ENCODE measurements at places on chromosomes 4 and X. TPM values are rescaled to one million over a fixed set of nuclear protein-coding genes. Genes with fewer than 3 reads are reported as not detected.

DNA sequence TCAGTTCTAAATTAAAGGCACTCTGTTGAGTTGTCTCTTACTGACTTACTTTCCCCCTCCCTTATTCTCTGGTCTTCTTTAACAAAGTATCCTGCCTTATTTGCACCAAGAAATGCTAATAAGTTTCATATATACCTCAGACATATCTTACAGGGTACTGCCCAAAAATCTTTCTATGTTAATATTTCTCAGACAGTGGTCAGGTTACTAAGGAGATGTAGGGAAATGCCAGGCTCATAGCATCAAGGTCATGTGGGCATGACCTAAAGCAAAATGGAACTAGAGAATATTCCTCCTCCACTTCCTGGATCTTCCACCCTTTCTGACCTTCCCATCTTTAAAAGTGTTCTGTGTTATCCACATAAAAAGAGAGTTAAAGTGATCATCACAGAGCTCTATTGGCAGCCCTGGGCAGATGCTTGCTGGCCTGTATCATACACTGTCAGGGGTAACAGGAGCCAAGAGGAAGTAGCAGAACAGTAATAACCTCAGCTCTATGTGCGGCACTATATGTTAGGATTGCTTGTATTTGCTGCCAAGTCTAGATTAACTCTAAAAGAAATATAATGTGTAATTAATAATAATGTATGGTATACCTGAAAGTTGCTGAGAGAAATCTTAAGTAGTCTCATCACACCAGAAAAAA is 74.3 kb downstream of the IQCM start:
- no peak for DNase-seq

DNA sequence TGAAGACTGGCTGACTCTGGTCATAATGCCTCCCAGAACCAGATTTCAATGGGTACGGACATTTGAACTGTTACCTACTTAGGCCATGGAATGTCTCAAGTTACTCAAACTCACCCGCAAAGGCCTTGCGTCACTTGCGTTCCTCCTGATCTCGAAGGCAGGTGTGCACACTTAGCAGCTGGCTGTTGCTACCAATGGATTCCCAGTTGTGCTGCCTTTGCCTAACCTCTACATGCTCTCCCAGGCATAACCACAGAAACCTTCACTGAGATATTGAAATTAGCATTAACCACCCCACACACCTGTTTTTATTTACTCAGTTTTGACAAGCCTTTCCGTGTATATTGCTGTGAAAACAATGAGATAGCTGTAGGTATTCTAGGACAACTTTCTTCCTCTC is 2.8 kb downstream of the ERVMER34-1 start:
- DNase-seq: no peak

The UCP1 gene
- total RNA-seq: 0.14 TPM

The SHROOM2 gene
- 2.7 TPM for total RNA-seq

The XPNPEP2 gene
- total RNA-seq: 4.1 TPM
